ENCODE measurements at places on chromosomes 6 and 20.

DNA sequence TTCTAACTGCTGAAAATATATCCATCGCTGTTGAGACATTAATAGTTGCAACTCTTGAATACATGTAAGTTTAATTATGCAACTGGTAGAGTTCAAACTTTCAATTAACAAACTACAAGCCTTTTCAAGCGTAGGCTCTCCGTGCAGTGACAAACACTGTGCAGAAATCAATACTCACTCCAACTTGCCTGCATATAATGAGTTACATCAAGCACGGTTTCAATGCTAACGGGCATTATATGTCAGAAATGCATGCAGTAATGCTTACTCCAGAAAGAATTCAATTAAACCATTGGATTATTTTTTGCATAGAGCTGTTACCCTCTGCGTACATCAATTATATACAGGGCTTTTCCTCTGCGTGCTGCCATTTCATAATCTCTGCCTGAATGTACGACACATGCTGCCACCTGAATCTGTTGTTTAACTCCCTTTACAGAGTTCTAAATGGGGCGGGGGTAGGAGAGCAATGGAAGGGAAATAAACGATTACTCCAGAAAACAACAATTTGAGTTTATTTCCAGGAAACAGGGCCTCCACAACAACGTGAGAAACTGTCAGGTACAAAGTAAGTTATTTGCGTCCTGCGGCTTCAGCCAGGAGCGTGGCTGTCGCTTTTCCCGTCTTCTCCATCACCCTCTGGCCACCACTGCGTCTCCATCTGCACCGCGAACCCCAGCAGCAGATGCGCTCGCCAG, 1.8 kb downstream of the PTPRK start:
- DNase-seq = no peak

DNA sequence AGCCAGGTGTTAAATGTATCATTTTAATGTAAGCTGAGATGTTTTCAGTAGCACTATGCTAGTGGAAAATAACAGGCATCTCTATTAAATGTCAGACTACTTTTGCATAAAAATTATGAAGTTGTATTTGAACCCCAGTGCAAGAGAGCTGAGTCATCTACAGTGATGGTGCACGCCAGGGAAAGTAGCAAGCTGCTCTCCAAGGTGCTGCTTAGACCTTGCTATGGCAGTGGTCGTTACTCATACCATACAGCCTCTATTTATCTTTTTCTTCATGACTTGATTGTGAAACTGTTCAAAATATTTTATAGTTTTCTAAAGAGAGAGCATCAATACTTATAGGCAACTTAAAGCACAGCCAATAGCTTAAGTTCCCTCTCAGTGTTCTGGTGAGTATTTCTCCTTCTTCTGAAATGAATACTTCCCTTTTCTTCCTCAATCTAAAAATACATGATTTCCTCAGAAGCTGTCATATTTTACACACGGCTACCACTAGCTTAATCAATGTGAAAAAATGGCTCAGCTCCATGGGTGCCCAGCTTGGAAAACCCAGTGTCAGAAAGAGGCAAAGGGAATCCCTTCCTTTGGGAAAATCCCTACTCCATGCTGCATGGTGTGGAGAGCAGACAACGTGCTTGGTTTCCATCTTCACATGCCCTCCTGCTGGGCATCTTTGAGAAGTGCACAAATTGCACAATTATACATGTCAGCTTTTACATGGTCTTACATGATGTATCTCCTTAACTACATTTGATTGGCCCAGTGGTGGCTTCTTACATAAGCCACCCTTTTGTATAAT, 105.6 kb downstream of the ELOVL4 start:
- peak; percentile 9 for DNase-seq

DNA sequence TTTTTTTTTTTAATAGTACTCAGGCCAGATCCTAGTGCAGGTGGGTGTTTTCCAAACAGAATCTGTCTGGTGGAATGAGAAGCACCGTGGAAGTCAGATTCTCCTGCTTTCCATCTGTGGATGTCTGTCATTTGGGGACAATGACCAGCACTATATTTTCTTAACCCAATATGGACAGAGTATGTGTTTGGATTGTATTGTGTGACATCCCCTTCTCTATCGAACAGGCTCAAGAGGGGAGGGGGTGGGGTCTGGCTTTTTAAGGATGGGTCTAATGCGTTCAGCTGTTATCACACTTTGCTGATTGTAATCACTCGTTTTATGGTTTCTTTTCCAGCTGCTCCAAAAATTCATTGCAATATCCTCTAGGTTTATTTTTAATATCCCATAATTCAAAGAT, 197.5 kb upstream of the CEP162 start:
- DNase-seq = no peak

DNA sequence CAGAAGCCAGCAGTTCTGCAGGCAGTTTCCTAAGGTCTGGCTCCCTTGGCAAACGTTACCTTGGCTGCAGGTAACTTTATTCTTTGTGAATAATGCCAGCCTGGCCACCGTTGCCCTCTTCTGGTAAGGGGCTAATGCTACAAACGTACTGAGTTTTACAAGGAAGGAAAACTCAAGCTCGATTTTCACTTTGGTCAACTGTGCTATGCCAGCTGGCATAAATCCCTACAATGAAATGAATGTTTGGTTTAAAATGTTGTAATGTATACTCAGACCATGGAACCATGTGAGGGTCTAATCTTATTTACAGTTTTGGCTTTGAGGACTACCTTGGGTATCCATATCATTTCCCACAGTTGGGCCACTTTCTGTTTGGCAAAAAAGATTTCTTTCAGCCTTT, 101.4 kb downstream of the SLX4IP start:
- peak; percentile 24 for DNase-seq

GRCh38 chr6:54516321-54516720, 208.1 kb downstream of the TINAG start:
- no peak for DNase-seq

- no peak for DNase-seq
Observed at GRCh38 chr6:149235130-149235561, 82.4 kb upstream of the TAB2 start.

GRCh38 chr20:41006126-41006935, 22.3 kb upstream of the TOP1 start:
- DNase-seq = no peak

- DNase-seq = no peak
Observed at GRCh38 chr20:1034415-1034789, 32.3 kb upstream of the RSPO4 start.

GRCh38 chr6:118280210-118280609, 267.9 kb upstream of the PLN start:
- DNase-seq = no peak

DNA sequence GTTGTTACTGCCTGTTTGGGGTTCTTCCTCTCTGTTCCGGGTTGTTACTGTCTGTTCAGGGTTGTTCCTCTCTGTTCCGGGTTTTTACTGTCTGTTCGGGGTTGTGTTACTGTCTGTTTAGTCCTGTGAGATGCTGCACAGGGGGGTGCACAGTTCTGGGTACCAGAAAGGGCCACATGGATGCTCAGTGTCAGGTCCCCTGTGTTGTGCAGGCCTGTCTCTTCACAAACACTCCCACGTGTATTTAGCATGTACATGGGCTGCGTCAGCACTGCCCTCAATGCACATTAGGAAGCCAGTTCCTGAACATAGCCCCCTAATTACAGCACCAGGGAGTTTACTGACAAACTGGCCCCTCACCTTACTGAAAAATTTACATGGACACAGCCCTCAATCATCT, 118.5 kb downstream of the DLL1 start:
- no peak for DNase-seq

DNA sequence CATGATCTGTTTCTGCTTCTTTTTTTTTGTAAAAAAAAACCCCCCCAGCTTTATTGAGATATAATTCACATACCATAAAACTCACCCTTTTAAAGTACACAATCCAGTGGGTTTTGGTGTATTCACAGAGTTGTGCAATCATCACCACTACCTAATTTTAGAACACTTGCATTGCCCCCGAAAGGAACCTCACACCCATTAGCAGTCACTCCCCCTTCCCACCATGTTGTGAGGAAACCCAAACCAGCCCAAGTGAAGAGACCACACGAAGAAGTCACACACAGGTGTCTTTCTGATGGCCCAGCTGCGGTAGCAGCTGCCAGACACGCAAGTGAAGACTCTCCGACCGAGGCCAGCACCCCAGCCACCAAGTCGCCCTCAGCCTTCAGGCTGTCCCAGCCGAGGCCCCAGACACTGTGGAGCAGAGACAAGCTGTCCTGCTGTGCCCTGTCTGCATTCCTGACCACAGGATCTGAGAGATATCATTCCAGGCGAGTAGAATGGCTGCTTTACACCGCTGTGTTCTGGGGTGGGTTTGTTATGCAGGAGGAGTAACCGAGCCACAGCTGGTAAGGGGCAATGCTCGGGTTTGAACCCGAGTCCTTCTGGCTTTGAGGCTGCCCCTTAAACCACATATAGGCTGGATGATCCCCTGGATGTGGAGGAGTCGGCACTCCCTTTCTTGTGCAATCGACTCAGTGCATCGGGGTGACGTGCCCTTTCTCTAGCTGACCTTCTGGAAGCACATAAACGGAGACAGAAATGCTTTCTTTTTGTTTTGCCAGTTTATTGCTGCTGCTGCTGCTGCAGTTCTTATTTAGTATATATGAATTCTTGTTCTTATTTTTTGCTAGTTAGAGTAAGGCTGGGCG, 59.1 kb upstream of the PTPN1 start:
- DNase-seq = no peak

- no peak for DNase-seq
Observed at GRCh38 chr6:30990422-30991086, 7.0 kb downstream of the MUC21 start.

- DNase-seq = no peak
Observed at GRCh38 chr6:75106426-75106825, 99.4 kb downstream of the COL12A1 start.

Data from activated CD4-positive, alpha-beta T cell treated with anti-CD3 and anti-CD28 coated beads, Interleukin-2, Interleukin-4, amounts not matched to agents 100 ng/mL and 50 ng/mL, durations not matched to agents 16 hours and 8 hours (primary cell).